ENCODE measurements at places on chromosomes 4 and X. TPM values are rescaled to one million over a fixed set of nuclear protein-coding genes. Genes with fewer than 3 reads are reported as not detected.

Gene CXCR3
- total RNA-seq = 105 TPM

Gene CLGN
- not detected for total RNA-seq

Gene RHOXF1
- total RNA-seq = not detected

Gene FAM184B
- not detected for total RNA-seq

Data from activated naive CD8-positive, alpha-beta T cell treated with anti-CD3 and anti-CD28 coated beads, Interleukin-2, amount 10 ng/mL, durations not matched to agents 7 days and 5 days (primary cell).